ENCODE measurements at places on chromosomes 2 and 18.

DNA sequence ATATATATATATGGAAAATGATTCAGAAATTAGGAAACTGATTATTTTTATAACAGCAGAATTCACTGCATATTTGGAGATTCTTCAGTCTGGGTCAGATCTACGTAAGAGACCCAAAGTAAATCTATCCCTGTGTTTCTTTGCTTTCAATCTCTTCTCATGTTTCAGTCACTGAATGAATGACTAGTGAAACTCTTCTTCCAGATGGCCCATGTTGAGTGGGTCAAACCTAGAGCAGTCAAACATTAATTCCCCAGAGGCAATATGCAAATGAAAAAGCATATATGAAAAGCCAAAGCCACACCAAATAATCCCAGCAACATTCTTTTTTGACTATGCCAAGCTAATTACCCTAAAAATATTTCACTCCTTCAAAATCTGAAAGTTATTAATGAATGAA, 317.3 kb downstream of the RBM43 start:
- no peak for DNase-seq

DNA sequence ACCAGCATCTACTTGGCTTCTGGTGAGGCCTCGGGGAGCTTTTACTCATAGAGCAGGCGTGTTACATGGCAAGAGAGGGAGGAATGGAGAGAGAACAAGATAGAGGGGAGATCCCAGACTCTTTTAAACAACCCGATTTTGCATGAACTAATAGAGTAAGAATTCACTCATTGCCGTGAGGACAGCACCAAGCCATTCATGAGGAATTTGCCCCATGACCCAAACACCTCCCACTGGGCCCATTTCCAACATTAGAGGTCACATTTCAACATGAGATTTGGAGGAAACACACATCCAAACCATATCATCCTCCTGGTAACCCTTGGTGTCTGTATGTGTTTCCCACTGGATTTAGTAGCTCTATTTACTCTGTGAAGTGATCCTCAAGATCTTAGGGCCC, 249.9 kb upstream of the SP5 start:
- no peak for DNase-seq

DNA sequence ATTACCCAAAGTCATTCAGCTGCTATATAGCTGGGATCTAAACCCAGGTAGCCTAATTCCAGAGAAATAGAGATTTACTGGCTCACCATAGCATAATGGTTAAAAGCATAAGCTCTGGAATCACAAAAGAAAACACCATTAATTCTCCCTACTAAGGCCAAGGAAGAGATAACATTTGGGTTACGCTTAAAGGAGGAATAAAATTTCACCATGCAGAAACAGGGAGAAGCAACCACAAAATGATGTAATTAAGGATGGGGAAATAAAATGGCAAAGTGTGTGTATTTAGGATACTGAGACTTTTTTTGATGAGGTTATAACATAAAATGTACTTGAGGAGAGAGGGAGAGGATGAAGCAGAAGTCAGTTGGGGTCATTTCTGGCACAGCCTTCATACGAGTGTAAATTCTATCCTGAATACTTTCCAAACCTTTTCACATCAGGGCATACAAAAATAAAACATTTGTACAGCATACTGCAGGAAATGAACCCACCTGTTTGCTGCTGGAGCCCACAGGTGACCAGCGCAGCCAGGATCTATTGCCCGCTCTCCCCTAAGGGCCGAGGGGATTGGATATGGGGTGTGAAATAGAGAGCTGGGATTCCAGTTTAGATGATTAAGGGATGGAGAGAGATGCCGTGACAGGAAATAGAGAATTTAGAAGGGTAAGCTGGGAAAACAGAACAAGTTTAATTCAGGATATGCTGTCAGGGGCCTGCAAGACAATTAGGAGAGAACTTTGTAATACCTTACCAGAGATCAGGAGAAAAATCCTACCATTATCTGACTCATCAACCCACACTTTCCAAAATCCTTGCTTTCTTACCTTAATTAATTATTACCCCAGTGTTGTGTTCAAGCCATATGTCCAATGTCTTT, 43.8 kb upstream of the SERTAD2 start:
- DNase-seq, result no peak

DNA sequence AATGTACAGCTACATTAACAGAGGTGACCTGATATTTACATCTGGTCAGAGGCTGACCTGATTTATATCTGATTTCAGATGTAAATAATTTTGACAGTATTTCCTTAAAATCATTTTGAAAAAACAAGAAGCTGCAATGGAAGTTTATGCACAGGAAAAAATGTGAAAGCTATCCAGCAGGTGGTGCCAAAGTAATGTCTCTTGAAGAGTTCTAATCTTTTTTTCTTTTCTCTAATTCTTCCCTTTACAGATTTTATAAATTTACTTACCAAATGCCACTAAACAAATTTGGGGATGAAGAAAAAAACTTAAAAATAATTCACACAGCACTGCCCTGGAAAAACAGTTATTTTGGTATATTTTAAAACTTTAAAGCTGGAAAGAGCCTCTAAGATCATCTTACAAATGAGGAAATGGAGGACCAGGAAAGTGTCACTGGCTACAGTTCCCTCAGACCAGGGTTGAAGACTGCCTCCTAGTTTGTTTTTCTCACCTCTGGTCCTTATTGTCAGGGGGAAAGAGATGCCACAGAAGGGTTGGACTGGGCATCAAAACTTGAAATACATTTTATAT, 16.4 kb upstream of the FBLN7 start:
- no peak for DNase-seq

GRCh38 chr2:219296631-219297391, 12.4 kb downstream of the PTPRN start:
- DNase-seq, result no peak

DNA sequence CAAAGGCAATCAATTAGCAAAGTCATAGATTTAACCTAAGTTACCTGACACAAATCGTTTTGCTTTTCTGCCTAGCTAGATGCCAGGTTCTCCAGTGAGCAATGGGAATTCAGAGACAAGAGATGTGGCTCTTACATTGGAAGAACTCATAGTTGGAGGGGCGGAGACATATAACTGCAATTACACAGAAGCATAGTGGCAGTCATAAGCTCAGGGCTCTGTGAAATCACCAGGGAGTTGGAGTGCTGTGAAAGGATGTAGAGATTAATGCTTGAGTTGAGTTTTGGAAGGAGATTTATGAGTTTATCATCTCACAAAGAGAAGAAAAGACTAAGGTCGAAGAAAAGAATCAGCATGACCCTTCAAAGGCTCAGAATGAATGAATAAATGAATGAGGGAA, 457.2 kb upstream of the TRIB2 start:
- no peak for DNase-seq

DNA sequence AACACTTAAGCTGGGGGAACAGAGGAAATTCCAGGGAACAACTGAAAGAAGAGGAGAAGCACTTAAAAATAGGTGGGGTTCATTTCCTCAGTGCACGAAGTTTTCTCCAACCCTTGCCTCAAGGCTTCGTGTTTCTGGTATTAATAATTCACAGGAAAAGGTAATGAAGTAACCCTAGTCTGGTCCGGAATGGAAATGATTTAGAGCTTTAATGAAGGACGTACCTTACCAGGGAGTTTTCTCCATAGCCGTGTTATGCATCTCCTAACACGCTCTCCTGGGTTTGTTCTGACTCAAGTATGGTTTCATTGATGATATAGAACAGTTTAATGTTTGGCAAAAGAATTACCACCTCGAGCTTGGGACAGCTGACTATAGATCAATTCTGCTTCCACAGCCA, 214.2 kb downstream of the MTX2 start:
- DNase-seq, result no peak

DNA sequence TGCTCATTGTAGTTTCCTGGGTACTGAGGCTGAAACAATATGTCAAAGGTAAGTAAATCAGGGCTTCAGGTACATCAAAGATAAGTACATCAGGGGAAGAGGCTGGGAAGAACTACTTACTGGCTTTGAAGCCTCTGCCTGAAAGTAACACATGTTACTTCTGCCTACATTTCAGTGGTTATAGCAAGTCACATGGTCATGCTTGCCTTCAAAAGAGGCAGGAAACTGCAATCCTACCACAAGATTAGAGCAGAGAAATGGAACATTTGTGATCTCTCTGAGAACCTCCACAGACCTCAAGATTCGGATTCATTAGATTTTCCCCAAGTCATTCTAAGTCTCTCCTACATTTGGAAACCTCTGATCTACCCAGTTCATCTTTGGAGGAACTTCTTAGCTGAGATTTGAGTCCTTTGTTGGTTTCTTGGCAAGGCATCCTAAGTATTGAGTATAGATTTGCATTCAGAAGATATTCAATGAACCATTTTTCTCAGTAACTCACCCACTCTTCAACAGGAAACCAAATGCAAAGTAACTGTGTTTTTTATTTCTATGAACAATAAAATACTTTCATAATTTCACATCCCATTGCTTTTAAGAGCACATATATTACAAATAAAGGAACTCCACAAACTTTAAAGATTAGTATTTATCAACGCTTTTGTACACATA, 48.5 kb upstream of the CCDC195 start:
- no peak for DNase-seq

GRCh38 chr2:73104933-73105332, 7.8 kb downstream of the RAB11FIP5 start:
- no peak for DNase-seq

GRCh38 chr2:121038891-121039616, 245.9 kb downstream of the TFCP2L1 start:
- DNase-seq, result no peak

DNA sequence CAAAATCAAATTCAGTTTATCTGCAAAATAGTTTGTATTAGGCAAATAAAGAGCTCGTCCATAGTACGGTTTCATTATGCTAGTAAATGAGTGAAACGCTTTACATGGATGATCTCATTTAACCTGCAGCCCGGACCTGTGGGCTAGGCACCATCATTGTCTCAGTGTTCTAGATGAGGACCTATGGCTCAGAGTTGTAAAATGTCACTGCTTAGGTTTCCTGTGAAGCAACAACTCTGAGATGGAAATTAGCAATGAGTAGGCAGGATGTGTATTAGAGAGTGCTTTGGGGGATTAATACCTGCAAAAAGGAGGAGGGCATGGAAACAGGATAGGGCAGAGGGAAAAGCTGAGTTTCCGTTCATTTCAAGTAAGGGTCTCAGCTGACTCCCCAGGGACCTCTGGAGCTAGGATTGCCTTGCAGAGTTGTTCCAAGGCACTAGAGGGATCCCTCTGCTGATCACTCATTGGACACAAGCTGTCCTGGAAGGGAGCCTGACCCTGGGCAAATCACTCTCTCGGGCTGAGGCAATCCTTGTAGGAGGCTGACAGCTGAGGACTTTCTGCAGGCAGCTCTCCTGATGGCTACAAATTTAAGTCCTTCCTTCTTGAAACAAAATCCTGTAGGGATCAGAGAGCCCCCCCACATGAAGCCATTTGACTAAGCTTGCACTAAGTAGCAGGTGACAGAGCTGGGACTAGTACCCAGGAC, 58.8 kb upstream of the SIX2 start:
- no peak for DNase-seq

- DNase-seq, result no peak
Observed at GRCh38 chr2:20986024-20986939, 57.6 kb downstream of the APOB start.

GRCh38 chr2:103396152-103396551, 634.3 kb downstream of the TMEM182 start:
- DNase-seq, result no peak

- DNase-seq, result peak; percentile 76
Observed at GRCh38 chr18:12308386-12309100, 502 bp downstream of the TUBB6 start.

DNA sequence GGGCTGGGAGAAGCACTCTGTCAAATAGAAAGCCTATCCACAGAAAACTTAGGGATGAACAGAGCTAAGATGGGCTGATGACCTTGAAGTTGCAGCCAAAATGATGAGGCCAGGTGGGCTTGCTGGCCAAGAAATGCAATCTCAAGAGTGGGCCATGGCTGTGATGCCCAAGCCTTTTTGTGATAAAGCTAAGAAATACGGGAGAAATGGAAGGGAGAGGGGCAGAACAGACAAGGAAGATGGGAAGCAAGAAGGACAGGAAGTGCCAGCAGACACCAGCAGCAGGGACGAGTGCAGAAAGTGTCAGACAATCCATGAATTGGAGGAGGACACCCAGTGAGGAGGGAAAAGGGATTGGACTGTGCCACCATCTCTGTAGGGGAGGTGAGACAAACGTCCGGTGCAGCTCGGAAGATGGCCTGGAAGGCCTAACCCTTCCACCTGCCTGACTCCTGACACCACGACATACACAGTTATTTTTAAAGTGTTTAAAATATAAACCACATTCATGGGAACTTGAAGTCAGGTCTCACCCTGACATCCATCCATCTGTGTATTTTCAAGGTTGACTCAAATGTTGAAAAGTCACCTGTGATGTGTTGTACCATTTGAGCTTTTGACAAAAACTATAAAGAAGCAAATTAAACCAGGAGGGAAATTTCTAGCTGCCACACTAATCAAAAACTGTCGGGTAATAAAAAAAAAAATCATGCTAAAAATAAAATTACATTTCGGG, 105.5 kb downstream of the BCL2 start:
- no peak for DNase-seq

- no peak for DNase-seq
Observed at GRCh38 chr2:234752966-234753365, 198.9 kb upstream of the SH3BP4 start.

DNA sequence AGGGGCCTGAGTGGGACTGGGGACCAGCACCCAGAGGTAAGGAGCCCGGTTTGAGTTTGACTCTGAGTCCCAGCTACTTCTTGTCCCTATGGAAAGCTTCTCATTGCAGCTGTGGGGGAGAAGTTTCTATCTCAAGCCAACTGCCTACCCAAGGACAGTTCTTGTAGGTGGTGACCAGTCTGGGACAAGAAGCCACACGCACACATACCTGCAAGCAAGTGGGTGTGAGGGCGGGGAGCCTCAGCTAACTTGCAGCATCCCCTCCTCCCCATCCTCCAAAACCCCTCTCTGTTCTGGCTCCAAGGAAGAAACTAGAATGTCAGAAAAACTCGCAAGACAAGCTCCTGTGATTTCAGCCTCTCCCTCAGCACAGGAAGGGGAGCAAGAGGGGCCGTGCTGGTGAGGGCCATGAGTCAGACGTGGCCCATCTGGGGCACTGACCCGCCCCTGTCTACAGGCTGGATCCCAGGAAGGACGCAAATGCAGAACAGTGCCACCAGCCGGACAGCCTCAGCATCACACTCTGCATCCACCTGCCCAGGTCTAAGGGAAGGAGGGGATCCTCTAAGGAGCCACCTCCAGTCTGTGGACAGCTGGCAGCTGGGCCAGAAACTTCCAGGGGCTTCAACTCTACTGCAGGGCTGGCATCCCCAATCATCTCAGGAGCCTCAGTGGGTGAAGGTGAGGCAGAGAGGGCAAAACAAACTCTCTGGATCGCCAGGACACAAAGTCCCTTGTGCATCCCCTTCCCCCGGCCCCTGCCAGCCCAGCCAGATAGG, 103.4 kb downstream of the TNS1 start:
- DNase-seq, result peak; percentile 54
